Stimulated activated CD4-positive, alpha-beta T cell treated with anti-CD3 and anti-CD28 coated beads, Interleukin-1b, Interleukin-23, amount 100 ng/mL, for 24 hours (primary cell): ENCODE measurements at places on chromosomes 6 and 20.

GRCh38 chr20:37803438-37804307 lies 99.3 kb upstream of the VSTM2L start:
- no peak for DNase-seq

DNA sequence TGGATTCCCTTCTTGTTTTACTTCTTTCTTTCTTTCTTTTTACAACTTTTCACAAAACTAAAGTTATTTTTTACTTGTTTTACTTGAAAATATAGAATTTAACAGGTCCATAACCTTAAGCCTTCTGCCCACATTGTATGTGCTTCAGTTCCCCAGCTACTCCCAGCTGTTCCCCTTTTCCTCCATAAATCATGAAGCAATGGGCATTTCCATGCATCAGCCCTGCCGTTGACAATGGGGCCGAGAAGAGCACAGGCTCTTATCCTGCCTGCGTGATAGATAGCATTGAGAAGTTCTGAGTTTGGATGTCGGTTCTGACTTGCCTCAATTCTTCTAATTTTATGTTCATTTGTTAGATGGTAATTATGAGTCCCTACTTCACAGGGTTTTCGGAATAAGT lies 583.8 kb downstream of the CDH26 start:
- no peak for DNase-seq

- no peak for DNase-seq
Measured at GRCh38 chr20:59829054-59829785, 104.2 kb downstream of the SYCP2 start.

- DNase-seq = no peak
Measured at GRCh38 chr20:61162451-61162850, 89.6 kb upstream of the CDH4 start.

DNA sequence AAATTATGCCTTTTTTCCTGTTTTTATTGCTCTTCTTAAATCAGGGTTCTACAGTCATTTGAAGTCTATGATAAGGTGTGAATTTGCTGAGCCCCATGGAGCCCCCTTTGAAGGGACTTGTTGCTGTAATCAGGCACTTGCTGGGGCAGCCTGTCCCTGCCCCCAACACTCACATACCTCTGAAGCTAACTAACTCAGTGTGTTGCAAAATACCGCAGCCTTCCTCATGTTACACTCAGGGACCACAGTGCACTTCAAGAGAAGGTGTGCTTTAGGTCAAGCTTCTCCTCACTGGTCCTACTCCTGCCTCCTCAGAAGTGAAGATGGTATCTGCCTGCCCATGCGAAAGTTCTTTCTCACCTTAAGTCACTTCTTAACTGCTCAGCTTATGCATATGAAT lies 66.1 kb upstream of the GLP1R start:
- DNase-seq = no peak

- DNase-seq = no peak
Measured at GRCh38 chr6:4732691-4733315, 43.4 kb upstream of the CDYL start.

DNA sequence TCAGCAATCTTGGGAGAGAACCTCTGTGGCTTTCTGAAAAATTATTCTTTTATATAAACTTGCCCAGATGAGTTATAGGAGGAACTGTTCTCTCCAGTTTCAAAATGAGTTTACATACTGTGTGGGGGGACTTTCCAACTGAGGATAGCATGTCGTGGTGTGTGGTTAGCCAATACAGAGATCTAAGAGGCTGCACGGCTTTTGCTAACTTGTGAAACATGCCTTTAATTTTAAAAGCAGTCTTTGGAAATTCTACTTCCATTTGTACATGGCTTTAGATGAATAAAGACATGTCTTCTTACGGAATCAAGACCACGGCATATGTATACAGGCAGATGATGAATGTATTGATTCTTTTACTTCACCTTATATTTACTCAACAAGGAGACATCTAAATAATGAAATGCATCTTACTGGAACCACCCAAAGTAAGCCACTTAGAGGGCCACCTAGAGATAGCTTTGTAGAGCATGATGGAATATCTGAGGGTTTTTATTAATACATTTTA lies 39.8 kb downstream of the HIVEP1 start:
- DNase-seq = peak; percentile 34

DNA sequence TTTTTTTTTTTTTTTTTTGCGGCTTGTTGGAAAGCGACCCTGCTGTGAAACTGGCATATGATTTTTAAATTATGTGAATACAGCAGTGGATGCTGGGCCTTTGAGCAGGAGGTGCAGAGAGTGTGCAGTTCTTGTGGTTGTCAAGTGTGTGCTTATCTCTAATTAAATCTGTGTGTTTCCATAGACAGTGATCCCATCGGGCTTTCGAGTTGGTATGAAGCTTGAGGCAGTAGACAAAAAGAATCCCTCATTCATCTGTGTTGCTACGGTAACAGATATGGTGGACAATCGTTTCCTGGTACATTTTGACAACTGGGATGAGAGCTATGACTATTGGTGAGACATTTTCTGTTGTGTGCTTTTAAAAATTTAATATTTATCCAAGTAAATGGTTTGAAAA lies 52.4 kb downstream of the L3MBTL3 start:
- DNase-seq = no peak

DNA sequence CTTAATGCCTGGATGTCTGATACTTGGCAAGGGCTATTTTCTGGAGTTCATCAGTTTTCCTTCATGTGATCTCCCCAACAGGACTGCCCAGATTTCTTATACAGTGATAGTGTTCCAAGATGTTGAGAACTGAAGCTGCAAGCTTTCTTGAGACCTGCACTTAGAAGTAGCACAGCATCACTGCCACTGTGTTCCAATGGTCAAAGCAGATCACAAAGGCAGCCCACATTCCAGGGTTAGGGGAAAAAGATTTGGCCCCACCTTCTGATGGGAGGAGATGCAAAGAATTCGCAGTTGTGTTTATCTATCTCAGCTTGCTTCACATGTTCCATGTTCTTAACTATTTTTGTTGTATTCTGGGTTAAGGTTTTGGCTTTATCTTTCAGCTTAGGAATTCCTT lies 78.2 kb downstream of the GPX5 start:
- no peak for DNase-seq

DNA sequence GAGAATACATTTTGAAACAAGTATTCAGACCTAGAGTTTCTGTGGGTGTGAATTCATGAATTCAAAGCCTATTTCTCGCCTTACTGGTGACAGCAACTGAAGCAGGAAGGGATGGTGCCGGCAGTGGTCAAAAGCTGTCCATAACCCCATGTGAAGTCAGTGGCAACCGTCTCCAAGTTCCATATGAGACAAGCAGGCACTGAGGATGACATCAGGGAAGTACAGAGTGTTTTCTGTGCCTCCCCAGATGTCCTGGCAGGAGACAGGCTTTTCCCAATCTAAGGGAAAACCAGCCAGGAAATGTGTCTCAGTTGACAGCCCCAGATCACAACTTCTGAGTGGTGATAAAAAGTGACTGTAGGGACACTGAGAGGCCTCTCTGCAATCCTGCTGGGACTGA lies 66.6 kb downstream of the HIVEP2 start:
- no peak for DNase-seq

GRCh38 chr6:153207006-153207405 lies 75.9 kb upstream of the RGS17 start:
- no peak for DNase-seq

DNA sequence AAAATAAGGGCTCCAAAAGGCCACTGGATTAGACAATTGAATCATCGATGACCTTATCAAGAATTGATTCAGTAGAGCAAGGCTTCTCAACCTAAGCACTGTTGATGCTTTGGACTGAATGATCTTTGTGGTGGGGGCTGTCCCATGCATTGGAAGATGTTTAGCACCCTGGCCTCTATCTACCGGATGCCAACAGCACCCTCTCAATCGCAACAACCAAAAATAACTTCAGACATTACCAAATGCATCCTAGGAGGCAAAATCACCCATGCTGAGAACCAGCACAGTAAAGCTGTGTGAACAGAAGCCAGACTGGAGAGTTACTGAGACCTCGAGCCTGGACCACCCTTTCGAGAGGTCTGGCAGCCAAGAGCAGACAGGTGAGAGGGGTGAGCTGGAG lies 67.5 kb downstream of the TBC1D7 start:
- DNase-seq = no peak

- no peak for DNase-seq
Measured at GRCh38 chr6:20200761-20201630, 11.3 kb downstream of the MBOAT1 start.

GRCh38 chr20:4944518-4945313 lies 56.6 kb downstream of the SLC23A2 start:
- DNase-seq = no peak

- DNase-seq = no peak
Measured at GRCh38 chr20:36756496-36756895, 10.6 kb upstream of the NDRG3 start.

DNA sequence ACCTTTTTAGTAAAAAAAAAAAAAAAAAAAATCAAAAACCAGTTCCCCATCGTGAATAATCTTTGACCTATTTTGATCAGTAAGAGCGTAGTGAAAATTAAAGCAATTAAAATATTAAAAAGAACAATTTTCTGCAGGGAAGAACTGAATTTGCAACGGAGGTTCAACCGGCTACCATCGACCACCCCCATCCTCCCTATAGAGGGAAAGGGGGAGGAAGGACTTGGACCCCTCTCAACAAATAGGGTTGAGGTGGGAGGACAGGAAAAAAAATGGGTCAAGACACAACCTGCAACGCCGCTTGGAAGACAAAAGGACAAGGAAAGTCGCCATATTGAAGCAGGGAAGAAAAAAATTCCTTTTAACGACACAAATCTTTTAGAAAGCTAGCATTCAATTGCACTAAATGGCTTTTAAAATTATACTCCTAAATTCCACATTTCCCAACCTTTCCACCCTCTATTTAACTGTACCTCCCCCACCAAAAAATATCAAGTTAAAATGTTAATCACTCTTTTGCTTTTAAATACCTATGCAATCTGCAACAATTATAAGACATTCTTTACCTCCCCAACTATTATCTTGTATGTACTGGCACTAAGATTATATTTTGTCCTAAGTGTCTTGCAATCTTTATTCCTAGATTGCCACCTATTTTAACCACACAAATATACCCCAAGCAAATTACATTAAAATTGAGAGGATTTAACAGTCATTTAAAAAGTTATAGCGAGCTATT lies 1.7 kb downstream of the PPP1R10 start:
- no peak for DNase-seq

DNA sequence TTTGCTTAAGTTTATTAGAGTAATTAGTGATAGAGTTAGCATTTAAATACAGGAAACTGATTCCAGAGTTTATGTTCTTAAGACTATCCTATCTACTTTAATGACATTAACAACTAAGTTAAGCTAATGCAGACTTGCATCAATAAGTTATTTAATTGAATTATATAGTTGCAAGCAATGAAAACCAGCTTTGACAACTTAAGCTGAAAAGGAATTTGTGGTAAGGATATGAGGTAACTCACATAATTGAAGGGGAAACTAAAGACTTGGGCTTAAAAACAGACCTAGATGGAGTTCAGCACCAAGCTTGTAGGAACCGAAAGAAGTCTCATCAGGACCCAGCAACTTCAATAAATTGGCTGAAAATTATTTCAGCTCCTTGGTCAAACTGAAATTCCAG lies 222.3 kb downstream of the IBTK start:
- no peak for DNase-seq

- DNase-seq = no peak
Measured at GRCh38 chr20:24662752-24663365, 193.4 kb downstream of the SYNDIG1 start.

DNA sequence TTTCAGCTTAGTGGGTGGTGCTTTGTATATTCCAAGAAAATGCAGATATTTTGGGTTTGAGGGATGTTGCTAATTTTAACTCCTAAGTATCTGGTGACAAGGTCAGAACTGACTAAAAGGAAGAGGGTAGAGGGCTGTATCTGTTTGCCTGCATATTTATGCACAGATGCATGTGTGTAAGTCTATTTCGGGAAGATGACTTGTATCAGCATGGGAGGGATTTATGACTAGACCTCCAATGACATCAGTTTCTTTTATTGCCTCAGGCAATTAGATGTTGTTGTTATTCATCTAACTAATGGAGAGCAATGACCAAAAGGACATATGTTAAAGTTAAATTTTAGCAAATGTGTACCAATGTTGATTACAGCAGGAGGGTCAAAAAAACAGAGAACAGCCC lies 734.3 kb downstream of the QKI start:
- DNase-seq = no peak

GRCh38 chr20:4844325-4844724 lies 122.6 kb downstream of the PRND start:
- no peak for DNase-seq

- no peak for DNase-seq
Measured at GRCh38 chr6:36229223-36229622, 32.7 kb downstream of the BRPF3 start.

- DNase-seq = no peak
Measured at GRCh38 chr6:63985223-63985622, 349.6 kb downstream of the PHF3 start.

DNA sequence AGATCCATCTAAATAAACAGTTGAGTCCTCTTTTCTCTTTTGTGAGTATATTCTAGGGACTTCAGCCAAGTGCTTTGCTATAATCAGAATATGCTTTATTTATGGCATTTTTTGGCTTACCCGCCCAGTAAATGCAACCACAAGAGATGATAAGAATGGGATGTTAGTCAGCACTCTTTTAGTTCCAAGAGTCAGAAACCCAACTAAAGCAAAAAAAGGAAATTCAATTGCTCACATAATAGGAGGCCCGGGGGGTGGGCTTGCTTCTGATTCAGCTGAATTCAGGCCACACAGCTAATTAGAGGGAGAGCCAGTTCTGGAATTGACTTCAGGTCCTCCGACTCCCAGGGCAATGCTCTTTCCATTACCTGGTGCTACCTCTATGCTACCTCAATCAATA lies 250.6 kb downstream of the FARS2 start:
- no peak for DNase-seq

DNA sequence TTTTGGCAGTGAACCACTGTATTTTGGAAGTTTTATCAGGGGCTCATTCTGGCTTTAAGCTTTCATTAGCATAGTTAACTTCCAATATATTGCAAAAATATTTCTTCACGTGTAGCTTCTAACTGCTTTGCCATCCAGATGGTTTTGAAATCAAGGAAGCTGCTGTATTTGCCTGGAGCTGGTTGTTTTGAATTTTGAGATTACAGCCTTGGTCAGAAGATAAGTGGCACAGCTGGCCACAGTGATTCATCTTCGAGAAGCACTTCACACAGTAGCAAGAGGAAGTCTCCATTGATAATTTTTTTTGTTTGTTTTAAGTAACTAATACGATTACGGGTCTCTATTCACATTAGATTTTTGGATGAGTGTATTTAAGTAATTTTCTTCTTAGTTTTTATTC lies 3.8 kb downstream of the APCDD1L start:
- DNase-seq = no peak
